ENCODE measurements at places on chromosomes 11 and 22.
A peak's percentile ranks its signal among the peaks of the same experiment; 100 is the strongest.

DNA sequence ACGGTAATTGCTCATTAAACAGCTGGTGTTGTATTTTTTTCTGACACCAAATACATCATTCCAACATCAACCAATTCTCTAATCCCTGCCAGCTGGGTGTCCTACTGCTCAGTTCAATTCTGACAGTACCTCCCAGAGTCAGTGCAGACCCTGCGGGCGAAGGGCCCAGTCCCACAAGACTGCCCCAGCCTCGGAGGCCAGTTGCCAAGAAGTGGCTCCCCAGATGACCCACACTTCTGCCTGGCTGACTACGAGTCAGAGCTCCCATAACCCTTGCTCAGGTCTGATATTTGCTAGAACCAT lies 147.2 kb downstream of the CTTN start:
- DNase-seq: no peak

DNA sequence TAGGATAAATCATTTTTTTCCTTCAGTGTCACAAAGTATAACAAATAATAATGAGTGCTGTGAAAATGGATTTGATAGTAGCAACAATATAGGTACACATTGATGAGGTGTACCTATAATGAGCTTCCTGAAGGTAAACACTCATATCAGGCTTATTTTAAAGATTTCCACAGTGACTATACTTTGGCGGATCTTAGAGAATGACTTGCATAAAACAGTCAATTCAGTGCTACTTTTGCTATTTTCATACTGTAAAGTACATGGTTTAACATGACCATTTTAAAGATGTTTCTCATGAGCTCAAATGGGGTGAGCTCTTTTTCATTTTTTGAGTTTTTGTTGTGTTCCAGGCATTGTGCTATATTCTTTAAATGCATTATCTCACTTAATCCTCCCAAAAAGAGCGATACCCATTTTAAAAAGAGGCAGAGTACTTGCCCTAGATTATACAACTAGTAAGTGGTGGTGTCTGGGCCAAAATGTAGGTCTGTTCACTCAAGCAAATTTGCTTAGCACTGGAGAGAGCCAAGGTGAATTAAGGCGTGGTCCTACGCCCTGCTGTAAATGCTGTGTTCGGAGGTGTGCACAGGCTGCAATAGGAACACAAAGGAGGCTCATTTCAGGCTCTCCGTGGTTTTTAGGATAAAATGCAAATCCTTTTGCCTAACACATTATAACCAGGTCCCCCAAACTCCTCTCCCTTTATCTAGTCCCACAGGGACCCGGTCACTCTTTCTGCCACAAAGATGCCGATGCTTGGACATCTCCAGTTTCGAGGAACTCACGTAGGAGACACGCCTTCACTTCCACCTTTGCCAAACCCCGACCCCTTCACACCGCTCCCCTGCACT lies 617 bp upstream of the ALKBH3 start:
- no peak for DNase-seq

DNA sequence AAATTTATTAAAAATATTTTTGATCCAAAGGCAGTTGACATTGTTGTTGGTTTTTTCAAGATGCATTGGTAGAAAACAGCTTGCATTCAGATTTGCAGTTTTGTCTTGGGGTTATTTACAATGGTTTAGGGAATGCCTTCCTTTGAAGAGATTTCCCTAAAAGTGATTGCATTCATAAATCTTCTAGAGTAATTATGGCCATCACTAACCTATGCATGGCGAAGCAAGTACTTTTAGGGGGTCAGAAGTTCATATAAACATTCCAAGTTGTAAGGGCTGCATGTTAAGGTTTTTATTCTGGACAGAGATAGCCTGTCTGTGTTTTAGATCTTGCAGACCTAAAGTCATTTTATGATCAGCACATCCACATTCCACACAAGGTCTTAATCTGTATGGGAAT lies 53.5 kb downstream of the PPFIBP2 start:
- no peak for DNase-seq

- DNase-seq: no peak
Measured at GRCh38 chr11:119550053-119550752, 127.2 kb upstream of the THY1 start.

- no peak for DNase-seq
Measured at GRCh38 chr22:37044634-37045625, 6.6 kb upstream of the KCTD17 start.

DNA sequence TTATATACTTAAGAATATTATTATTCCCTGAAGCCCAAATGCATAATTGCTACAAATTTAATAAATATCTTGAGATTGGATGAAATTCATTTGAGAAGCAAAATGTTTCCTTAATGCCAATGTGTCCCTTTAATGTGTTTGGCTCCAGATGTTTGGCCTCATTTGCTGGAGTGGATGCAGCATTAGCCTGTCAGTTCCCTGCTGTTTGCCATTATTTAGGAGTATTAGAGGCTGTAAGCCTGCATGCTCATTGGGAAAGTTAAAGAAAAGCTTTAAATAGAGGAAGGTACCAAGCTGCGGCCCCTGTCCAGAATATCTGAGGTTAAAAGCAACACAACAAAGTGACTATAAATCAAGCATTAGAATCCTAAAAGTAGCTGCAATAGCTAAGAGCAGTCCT lies 54.8 kb upstream of the PITPNB start:
- DNase-seq: no peak

GRCh38 chr11:77611921-77612320 lies 22.2 kb downstream of the AQP11 start:
- DNase-seq: no peak

GRCh38 chr11:119258983-119259382 lies 52.8 kb downstream of the CBL start:
- no peak for DNase-seq

GRCh38 chr11:109994907-109995306 lies 98.3 kb upstream of the ZC3H12C start:
- DNase-seq: no peak

- DNase-seq: no peak
Measured at GRCh38 chr11:63557570-63557969, 5.6 kb downstream of the PLAAT2 start.

- no peak for DNase-seq
Measured at GRCh38 chr22:24587948-24588347, 4.9 kb downstream of the LRRC75B start.

- DNase-seq: no peak
Measured at GRCh38 chr22:50522806-50523438, 2.5 kb downstream of the SCO2 start.

- DNase-seq: no peak
Measured at GRCh38 chr22:27203276-27203660, 545.9 kb downstream of the MIAT start.

- DNase-seq: no peak
Measured at GRCh38 chr11:113570906-113571305, 95.7 kb upstream of the DRD2 start.

DNA sequence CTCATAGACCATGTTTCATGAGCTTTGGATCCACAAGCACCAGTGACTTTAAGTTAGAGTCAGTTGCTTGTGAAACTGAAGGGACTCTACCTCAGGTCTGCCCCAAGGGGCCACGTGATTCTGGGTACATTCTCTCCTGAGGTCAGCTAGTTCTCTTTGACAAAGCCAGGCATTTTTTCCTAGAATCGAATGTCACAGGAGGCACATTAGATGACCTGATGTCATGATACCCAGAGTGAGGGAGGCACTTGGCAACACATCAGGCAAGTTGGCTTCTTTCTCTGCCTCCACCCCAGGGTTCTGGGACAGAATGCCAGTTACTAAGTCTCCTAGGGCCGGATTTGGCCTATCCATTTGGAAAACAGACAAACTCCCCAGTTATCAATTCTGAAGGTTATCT lies 93.0 kb downstream of the APIP start:
- DNase-seq: no peak

- DNase-seq: no peak
Measured at GRCh38 chr11:22668005-22668796, 1.8 kb downstream of the GAS2 start.

DNA sequence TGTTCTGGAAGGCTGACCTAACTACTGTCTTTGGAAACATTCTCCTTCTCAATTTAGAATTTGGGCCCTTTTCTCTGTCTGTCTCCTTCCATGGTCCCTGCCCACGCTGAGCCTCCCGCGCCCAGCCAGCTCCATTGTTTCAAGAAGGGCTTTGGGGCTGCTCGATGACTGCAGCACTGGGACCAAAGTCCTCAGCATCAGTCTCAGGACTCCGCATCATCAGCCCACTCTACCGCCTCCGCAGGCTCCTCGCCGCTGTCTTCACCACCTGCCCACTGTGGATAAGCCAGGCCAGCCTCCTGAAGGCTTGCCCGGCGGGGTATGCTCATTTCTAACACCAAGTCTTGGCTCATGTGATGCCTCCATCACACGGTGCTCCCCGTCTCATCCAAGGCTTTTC lies 81.3 kb downstream of the ZBTB16 start:
- no peak for DNase-seq

- DNase-seq: peak; percentile 17
Measured at GRCh38 chr11:15101072-15101709, 13.5 kb upstream of the INSC start.

DNA sequence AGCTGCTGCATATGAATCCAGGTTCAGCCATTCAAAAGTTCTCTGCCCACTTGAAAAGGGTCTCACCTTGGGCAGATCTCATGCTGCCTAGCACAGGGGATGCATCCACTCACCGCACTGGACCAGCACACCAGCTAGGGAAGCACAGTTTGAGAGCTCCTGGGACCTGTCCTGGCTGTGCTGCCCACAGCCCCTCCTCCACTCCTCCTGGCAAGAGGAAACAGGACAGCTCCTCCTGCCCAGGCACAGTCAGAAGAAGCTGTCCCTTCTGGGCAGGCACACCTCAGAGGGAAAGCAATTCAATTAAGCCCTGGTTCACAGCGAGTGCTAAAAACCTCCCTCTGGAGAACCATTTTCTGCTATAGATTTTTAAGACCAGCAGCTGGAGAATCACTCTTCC lies 146.7 kb downstream of the ST3GAL4 start:
- no peak for DNase-seq

DNA sequence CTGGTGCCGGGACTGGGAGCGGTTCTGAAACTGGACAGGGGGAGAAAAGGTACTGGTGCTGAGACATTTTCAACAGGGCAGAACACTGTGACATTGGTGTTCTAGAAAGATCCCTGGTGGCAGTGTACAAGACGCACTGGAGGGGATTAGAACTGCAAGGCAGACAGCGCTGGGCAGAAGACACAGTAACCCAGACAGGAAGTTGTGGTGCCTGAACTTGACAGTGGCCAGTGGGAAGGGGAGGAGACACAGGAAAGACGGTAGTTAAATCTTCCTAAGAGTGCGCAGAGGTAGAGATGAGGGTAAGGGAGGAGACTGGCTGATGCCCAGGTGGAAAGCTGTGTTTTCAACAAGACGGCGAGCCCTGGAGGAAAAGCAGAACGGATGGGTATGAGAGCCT lies 24.5 kb downstream of the FAM227A start:
- DNase-seq: no peak

DNA sequence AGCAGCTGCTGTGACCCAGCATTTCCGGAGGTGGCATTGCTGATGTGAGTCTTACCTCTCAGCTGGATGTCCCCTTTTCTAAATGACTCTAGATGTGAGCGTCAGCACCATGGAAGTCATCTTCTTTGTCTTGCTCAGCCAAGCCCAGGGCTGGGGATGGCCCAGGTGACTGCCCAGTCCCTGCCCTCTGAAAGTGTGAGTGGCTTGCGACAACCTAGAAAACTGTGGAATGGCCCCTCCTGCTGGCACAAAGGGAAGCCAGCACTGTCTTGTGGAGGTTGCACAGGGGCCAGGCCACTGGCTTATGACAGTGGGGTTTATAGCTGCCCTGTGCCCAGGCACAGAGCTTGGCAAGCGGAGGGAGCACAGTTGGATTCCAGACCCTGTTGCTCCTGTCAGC lies 6.2 kb downstream of the TUB start:
- no peak for DNase-seq

- DNase-seq: no peak
Measured at GRCh38 chr11:3929649-3930048, 74.2 kb downstream of the STIM1 start.

- DNase-seq: no peak
Measured at GRCh38 chr11:76935042-76935441, 74.3 kb downstream of the ACER3 start.

GRCh38 chr11:12673601-12673923 lies 659 bp upstream of the TEAD1 start:
- no peak for DNase-seq

- DNase-seq: no peak
Measured at GRCh38 chr22:19383292-19383691, 48.2 kb downstream of the HIRA start.

- no peak for DNase-seq
Measured at GRCh38 chr11:113341388-113342165, 27.2 kb downstream of the TTC12 start.

- DNase-seq: no peak
Measured at GRCh38 chr11:110858547-110858921, 146.3 kb upstream of the ARHGAP20 start.

DNA sequence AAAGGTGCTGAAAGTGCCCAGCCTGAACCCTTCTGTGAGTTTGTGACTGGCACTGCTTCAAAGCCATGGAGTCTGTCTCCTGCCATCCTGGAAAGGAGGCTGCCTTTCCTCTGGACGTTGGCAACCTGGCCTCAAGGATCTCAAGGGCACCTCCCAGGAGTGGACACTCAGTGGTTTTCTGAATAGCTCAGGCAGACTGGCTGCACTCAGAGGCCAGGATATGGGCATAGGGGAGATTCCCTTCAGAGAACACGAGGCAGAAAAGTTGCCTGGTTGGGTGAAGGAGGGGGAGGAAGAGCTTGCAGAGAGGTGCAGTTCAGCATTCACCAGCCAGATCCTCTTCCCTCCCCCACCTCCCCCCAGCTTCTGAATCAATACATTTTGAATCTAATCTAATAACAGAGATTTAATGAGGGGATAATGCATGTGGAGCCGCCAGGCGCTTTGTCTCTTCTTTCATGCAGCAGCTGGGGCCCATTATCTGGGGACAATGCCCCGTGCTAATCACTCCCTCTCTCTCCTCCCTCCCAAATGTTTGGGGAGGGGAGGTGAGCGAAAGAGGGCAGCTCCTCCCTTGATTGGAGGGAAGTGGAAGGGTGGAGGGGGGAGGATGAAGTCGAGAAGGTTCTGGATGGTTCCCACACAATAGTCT lies 17.7 kb downstream of the HTR3A start:
- no peak for DNase-seq
